Astrocyte (in vitro differentiated cells and primary cell): ENCODE measurements at places on chromosomes 3 and 15. TPM values are rescaled to one million over a fixed set of nuclear protein-coding genes. Genes with fewer than 3 reads are reported as not detected.

The RBM6 gene
- 49.0 and 53.9 TPM in 2 replicates for total RNA-seq

The KNL1 gene
- 2.0 and 3.3 TPM in 2 replicates for total RNA-seq

GRCh38 chr3:82596805-82597204 lies 835.4 kb upstream of the GBE1 start:
- no peaks in the 10 kb centered on the region for H3K4me1 ChIP-seq
- H3K27ac ChIP-seq = no peak overlapping the region
- H3K4me3 ChIP-seq = no peak overlapping the region
- H3K27me3 ChIP-seq = no peaks in the 10 kb centered on the region
- DNase-seq = no peak

The GPR160 gene
- total RNA-seq = 0.79 and 1.4 TPM in 2 replicates

- no peaks in the 10 kb centered on the region for H3K27me3 ChIP-seq
- H3K36me3 ChIP-seq = no peaks in the 10 kb centered on the region
- no peak overlapping the region for H3K4me3 ChIP-seq
- DNase-seq = no peak
- no peaks in the 10 kb centered on the region for H3K4me1 ChIP-seq
These were observed 30.2 kb upstream of the LAMP3 start for GRCh38 chr3:183192650-183193300.
